ENCODE measurements at places on chromosomes 11 and 22.

DNA sequence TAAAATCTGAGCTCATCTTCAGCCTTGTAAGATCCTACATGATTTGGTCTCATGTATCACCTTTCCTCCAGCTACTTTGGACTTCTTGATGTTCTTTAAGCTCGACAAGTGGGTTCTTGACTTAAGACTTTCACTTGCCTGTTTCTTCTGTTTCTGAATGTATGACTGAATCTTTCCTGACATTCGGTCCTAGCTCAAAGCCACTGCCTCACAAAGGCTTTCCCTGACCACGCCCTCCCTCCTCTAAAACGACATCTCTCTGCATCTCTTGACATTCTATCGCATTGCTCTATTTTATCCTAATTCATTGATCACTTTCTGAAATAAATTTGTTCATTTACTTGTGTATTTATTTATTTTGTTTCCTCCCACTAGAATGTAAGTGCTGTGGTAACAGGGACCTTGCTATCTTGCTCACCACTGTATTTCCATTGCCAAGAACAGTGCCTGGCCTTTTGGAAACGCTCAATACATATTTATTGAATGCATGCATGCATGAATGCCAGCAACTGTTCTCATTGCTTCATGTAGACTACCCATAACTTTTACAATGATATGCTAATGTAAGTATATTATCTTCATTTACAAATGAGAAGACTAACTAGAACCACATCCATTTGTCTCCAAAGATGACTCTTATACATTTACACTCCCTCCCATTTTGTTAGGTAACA lies 43.0 kb downstream of the LMO2 start:
- no peak for DNase-seq

- no peak for DNase-seq
Observed at GRCh38 chr11:102006835-102007566, 40.2 kb upstream of the CFAP300 start.

GRCh38 chr11:60363542-60364470 lies 14.5 kb upstream of the MS4A7 start:
- peak; percentile 46 for DNase-seq

GRCh38 chr11:85164743-85165142 lies 462.4 kb downstream of the DLG2 start:
- DNase-seq = no peak

- peak; percentile 84 for DNase-seq
Observed at GRCh38 chr11:75453916-75454655, 21.1 kb upstream of the KLHL35 start.

DNA sequence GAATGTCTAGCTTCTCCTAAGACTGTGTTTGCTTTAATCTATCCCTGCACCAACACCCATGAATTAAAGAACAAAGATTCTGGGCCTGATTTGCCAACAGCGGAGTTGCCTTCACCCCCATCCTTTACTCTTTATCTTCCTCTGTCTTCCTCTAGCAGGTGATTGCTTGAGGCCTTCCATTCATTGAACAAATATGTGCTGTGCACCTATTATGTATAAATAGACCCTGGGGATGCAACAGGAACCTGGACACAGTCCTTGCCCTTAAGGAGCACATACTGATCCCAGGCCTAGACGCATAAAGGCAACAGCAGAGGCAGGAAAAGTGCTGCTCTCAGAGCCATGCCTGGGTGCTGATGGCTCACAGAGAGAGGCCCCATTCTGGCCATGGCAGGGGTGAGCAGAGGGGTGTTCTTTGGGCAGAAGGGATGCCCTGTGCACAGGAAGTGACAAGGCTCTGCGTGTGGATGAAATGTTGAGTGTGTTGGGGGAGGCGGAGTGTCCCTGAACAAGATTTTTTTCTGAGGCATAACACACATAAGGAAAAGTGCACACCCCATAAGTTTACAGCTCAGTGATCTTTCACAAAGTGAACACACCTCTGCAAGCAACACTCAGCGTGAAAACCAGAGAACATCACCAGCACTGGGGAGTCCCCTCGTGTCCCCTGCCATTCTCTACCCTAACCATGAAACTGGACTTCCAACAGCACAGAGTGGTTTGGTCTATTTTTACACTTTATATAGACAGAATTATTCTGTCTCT lies 145.9 kb downstream of the GRIK4 start:
- DNase-seq = no peak

DNA sequence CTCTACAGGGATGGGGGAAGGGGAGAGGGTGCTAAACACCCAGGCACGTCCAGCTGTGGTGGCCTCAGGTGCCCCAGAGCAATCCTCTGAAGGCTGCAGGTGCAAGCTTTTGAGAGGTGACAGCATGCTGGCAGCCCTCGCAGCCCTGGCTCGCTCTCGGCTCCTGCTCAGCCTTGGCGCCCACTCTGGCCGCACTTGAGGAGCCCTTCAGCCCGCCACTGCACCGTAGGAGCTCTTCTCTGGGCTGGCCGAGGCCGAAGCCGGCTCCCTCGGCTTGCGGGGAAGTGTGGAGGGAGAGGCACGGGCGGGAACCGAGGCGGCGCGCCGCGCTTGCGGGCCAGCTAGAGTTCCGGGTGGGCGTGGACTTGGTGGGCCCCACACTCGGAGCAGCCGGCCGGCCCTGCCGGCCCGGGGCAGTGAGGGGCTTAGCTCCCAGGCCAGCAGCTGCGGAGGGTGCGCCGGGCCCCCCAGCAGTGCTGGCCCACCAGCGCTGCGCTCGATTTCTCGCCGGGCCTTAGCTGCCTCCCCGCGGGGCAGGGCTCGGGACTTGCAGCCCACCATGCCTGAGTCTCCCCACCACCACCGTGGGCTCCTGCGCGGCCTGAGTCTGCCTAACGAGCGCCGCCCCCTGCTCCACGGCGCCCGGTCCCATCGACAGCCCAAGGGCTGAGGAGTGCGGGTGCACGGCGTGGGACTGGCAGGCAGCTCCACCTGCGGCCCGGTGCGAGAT lies 112.1 kb downstream of the TRIM29 start:
- DNase-seq = no peak

DNA sequence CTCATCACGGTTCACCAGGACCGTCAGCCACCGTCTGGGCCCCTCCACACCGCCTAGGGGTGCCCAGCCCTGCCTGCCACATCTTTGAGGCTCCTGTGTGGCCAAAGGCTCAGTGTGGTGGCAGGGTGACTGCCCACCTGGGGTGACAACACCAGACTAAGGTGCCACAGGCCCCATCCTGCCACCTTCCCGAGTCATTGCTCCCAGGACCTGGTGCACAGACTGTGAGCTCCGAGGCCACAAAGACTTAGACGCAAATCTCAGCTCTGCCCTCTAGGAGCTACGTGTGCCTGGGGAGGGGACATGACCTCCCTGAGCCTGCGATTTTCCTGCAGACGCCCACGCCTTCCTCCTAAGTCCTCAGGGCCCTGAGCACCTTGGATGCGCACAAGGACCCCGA lies 36.5 kb downstream of the KIAA0930 start:
- no peak for DNase-seq

DNA sequence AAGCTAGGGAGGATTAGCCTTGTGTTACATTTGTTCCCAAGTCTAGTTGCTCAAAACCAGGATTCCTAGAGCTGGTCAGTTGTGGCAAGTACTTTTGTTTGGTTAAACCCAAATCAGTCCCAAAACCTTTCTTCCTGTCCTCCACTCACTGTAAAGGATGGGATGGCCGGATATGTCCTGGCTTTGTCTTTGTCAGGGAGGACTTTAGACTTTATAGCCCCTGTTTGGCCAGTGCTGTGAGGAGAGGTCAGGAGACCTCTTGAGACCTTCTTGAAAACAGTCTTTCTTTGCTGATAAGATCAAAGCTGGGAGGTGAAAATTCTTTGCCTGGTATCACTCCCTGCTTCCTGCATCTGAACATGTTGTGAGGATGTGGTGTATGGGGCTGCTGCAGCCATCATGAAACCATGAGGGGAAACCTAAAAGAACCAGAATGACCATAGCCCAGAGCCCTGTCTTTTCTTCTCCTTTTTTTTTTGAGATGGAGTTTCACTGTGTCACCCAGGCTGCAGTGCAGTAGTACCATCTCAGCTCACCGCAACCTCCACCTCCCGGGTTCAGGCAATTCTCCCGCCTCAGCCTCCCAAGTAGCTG lies 43.6 kb upstream of the FTH1 start:
- DNase-seq = no peak

DNA sequence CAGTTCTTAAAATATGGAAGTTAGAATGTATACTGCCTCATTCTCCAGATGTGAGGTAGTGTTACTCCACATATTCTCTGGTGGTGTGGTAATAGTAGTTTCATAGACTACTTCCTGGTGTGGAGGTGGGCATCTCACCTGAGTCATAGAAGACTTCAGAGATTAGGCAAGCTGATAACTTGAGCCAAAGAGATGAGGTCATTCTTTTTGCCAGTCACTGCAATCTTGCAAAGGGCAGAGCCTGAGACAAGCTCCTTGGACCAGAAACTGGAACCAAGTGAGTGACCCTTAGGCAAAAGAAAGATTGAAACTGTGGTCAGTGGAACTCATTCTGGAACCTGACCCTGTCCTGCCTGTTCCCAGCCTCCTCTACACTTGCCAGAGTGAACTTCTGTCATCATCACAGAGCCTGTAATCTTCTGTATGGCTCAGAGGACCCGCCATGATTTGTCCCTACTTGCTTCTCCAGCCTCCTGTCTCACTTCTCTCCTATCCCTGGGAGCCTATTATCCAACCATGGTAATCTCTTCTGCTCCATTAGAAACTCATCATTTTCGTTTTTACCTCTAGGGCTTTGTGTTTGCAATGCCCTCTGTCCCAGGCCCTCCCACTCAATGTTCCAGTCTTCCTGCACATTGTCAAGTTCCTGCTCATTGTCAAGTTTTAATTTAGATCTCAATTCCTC lies 10.6 kb upstream of the CCDC83 start:
- DNase-seq = peak; percentile 54

GRCh38 chr11:105641433-105641832 lies 31.6 kb downstream of the GRIA4 start:
- no peak for DNase-seq

DNA sequence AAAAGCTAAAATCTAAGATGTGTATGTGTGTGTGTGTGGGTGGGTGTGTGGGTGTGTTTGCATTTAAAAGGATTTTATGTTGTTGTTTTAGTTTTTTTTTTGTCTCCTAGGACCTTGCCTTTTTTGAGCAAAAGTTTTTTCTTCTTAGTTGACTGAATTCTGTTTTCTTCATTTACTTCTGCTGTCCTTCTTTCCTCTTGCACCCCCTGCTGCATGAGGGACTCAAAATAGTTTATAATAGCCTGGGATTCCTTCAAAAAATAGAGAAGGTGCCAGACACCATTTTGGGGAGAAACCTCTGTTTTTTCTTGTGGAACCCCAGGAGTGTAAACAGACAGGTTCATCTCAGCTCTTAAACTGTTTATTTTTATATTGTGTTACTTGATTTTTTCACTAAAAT lies 817.7 kb downstream of the TBC1D22A start:
- DNase-seq = no peak

- DNase-seq = no peak
Observed at GRCh38 chr11:35322318-35322979, 96.9 kb downstream of the SLC1A2 start.

DNA sequence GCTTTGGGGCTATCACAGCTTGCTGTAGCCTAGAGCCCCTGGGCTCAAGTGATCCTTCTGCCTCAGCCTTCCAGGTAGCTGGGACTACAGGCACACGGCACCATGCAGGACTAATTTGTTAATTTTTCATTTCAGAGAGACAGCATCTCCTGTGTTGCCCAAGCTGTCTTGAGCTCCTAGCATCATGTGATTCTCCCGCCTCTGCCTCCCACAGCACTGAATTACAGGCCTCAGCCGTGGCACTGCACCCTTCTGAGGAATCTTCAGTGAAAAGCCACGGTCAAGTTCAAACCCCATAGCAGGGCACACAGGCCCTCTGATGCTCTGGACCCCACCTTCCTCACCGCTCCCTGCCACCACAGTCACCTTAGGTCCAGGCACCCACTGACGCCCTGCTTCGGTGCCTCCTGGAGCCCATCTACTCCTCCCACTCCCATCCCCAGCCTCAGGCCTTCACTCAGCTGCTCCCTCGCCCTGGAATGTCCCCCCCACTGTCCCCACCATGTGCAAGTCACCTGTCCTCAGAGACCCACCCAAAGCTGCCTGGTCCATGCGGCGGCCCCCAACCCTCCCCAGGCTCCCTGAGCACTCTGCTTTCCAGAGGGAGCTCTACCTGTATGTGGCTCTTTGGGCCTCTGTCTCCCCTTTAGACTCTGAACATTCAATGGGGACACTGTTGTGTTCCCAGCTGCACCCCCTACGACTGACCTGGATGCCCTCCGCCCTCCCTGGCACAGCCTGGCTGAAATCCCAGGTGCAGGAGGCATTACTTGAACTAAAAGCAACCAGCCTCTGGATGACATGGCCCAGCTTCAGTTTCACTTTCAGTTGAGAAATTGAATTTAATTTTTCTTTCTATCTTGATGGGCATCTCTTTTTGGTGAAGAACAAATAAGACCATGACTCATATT lies 1.6 kb downstream of the APOL2 start:
- DNase-seq = no peak

GRCh38 chr11:106088896-106089295 lies 11.4 kb downstream of the AASDHPPT start:
- DNase-seq = no peak

DNA sequence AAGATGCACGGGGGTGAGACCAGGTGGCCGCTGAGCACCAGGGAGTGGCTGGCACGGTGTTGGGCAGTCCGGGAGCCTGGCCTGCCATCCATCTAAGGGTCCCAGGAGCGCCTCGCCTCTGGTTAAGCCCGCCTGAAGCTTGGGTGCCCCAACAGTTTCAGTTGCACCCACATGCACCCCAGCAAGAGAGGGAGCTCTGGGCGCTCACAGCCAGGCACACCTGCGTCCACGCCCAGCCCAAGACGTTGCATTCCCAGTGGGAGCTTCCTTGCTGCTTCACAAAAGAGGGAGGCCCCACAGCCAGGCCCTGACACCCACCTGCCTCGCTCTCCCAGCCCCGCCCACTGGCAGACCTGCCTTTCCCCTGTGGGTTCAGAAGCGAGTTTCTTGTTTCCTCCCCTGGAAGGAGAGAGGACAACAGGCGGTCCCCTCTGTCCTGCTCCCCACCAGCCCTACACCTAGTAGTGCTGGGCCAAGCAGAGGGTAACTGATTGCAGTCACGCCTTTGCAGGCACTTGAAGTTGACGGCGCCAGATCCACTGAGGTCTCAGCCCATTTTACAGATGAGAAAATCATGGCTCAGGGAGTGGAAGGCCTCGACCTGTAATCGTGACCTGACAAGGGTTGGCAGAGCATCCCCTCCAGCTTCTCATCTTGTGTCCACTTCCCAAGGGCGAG lies 35.4 kb downstream of the OSBPL5 start:
- DNase-seq = no peak
